ENCODE measurements at places on chromosomes 2 and 18.

- DNase-seq, result no peak
Observed at GRCh38 chr2:54603357-54603756, 120.1 kb upstream of the EML6 start.

- DNase-seq, result no peak
Observed at GRCh38 chr18:57185434-57185833, 38.5 kb downstream of the BOD1L2 start.

DNA sequence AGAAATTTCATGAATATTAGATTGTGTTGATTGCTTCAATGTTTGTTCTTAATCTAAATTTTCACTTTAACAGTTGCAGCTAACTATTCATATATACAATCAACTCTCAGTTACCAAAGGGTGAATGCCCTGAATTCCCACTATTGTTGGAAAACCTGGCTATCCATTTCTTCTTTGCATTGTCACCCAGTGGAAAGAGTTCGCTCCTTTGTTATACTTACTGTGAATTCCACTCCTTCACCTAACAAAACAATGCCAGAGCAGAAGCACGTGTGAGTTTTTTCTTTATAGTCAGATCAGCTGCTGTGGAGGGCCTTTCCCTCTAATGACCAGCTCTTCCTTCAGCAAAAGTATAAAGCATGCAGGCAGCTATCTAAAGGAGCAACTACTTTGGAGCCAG, 409.2 kb upstream of the NRP2 start:
- no peak for DNase-seq

- no peak for DNase-seq
Observed at GRCh38 chr2:46531863-46532262, 52.5 kb downstream of the TMEM247 start.

GRCh38 chr18:59478591-59478990, 119.5 kb upstream of the LMAN1 start:
- DNase-seq, result no peak

GRCh38 chr2:103010751-103011150, 248.9 kb downstream of the TMEM182 start:
- no peak for DNase-seq

GRCh38 chr2:110874453-110875383, 142.3 kb downstream of the ACOXL start:
- DNase-seq, result no peak

DNA sequence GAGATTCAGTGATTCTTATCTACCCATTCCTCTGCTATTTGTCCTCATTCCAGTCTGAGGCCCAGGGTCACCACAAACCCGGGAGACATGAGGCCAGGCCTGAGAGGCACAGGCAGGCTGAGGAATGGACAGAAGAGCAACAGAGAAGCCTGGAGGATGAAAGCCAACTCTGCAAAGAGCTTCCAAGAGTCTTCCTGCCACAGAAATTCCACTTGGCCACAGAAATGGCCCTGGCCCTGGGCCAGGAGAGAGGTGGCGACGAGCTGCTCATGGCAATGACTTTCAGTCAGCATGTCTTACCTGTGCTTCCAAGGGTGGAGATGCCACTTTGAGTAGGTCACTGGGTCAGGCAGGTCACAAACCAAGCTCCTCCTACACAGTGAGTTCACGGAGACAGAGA, 155.3 kb upstream of the PKDCC start:
- DNase-seq, result no peak

DNA sequence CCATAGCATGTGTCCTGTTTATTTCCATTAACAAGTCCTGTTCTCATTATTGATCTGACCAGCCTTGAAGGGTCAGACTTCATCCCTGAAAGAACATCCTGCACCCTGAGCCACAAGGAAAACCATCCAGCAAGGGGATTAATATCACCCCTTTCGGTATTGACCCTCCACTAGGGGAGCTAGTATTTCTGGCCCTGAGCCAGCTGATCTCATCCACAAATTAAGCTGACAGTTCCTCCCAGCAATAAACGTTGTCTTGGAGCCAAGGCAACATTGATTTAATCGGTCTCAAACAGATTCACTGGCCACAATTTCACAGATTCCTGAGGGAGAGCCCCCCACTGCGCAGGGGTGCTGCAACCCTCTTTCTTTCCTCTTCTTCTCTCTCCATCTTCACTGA, 353.1 kb upstream of the FANCL start:
- DNase-seq, result no peak
